ENCODE measurements at places on chromosomes 13 and 19.

- DNase-seq, result peak; percentile 29
Measured at GRCh38 chr19:42528354-42529247, at the start of gene CEACAM1. TSS of gene CEACAM1 (minus strand) at chr19:42528481. CDS start at chr19:42528374, 107 bp downstream.

DNA sequence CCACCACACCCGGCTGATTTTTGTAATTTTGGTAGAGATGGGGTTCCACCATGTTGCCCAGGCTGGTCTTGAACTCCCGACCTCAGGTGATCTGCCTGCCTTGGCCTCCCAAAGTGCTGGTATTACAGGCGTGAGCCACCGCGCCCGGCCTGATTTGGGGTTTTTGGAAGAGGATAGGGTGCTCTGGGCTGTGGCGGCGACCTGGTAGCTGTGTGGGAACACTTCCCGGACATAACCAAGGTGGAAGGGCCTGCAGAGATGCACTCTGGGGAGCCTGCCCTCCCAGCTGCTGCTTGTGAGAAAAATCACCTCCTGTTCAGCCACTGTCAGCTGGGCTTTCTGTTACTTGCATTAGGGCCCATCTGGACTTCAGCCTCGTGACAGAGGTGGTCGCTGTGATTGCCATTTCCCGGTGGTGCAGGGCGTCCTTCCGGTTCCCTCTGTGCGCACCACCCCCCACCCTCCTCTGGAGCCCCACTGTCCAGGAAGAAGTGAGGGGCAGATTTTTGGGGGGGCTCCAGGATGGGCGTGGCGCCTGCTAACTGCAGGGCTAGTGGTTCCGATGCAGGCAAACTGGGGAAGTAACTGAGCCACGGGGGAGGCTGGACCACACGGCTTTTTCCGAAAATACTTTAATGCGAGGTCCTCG is 7.5 kb downstream of the IL4I1 start:
- no peak for DNase-seq

GRCh38 chr13:62512194-62513141 is 1096.8 kb upstream of the PCDH20 start:
- peak; percentile 39 for DNase-seq

GRCh38 chr19:49861541-49862378 is 5.6 kb downstream of the PNKP start:
- DNase-seq, result no peak

DNA sequence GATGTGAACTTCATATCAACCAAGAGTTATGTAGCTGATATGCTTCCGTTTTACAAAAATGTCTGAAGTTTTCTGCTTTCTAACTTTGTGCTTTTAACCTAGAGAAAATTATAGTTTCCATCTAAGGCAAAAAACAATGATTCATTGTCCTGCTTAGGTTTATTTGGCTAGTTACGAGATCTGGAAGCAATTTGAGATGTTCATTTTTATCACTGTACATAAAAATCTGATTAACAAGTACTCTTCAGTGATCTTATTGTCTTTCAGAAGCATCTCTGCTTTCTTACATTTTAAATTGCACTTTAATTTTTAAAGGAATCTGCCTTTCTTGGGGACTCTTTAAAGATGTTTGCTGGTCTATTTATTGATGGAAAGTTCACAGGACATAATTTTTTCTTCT is 188.1 kb downstream of the RFC3 start:
- DNase-seq, result no peak

- DNase-seq, result no peak
Measured at GRCh38 chr19:45468159-45468651, 409 bp downstream of the FOSB start.

- DNase-seq, result no peak
Measured at GRCh38 chr19:37778613-37779126, 716 bp downstream of the ZNF573 start.

- DNase-seq, result no peak
Measured at GRCh38 chr19:41588497-41589209, 12.7 kb downstream of the CEACAM21 start.

DNA sequence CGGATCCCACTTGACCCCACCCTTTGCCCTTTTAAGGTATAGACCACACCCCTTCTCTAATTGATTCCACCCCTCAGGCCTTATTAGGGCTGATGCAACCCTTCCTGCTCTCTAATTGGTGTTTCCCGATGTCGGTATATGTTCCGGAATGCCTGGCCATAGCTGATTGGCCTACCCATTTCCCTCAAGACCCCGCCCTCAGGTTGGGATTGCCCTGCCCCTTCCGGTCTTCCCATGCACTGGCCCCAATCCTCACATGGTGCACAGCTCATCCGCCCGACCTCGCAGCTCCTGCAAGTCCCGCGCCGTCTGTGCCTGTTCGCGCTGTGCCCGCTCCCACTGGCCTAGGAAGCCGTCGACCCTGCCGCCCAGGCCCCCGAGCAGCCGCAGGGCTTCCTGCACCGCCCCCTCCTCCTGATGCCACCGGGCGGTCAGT is 18.1 kb downstream of the TSKS start:
- no peak for DNase-seq

GRCh38 chr19:18735752-18736151 is 52.3 kb downstream of the CRTC1 start:
- DNase-seq, result no peak

DNA sequence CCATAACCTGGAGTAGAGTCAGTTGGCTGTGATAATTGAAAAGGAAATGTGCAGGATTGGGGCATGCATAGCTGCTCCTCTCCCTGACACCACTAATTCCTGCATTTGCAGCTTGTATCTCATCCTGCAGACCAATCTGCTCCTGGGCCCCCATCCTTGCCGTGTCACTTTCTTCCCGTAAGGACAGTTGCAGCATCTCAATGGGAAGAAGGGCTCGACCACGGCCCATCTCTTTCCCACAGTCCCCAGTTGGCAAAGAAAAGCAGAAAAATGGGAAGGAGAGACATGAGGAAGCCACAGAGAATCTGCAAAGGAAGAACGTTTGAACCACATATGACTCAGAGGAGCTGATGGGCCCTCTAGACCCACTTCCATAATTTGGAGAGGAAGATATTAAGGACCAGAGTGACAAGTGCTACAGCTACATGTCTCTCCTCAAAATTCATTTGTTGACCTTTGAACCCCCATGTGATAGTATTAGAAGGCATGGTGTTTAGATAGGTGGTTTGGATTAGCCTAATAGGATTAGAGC is 1.8 kb upstream of the SIGLEC12 start:
- no peak for DNase-seq

DNA sequence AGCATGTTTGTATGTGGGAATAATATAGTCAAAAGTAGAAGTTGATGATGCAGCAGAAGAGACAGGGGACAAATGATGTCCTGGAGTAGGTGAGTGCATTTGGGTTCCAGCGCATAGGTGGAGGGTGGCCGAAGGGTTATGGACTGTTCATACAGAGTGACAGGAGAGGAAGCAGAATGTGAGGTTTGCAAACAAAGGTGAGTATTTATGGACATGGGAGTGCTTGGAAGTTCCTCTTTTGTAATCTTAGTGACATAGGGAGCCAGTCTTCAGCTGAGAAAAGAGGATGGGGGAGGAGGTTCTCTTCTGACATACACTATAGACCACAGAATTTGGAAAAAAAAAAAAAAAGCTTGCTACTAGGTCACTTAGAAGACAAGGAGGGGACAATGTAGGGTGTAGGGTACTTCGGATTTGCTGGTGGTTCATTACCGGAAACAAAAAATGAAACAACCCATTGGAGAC is 331.6 kb downstream of the DLEU7 start:
- DNase-seq, result peak; percentile 13

GRCh38 chr13:112762690-112763080 is 72.8 kb downstream of the ATP11A start:
- DNase-seq, result no peak

DNA sequence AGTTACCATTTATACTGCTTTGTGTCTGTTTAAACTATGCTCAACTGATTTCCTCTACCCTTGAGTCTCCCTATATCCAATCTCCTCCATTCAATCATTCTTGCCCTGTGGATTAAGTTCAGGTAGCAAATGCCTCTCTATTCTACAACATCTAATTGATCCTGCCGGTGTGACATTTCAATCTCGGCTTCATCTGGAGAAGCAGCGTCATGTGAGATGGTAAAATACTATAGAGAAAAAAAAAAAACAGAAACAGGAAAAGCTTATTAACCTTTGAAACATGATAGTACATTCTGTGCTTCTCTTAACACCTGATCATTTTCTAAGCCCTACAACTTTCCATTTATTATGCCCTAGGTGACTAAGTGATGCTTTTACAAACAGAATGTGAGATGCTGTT is 89.4 kb downstream of the KCTD12 start:
- DNase-seq, result no peak

- no peak for DNase-seq
Measured at GRCh38 chr19:3793799-3794198, 7.6 kb upstream of the MATK start.

DNA sequence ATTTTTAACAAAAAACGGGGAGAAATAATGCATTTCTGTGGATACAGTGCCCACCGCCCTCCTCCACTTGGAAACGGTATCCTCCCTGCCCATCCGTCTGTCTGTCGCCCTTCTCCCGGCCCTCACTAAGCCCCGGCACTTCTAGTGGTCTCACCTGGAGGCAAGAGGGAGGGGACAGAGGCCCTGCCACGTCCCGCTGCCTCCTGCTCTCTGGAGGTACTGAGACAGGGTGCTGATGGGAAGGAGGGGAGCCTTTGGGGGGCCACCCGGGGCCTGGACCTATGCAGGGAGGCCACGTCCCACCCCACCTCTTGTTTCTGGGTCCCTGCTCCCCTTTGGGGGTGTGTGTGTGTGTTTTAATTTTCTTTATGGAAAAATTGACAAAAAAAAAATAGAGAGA is 3.0 kb upstream of the HAMP start:
- no peak for DNase-seq

DNA sequence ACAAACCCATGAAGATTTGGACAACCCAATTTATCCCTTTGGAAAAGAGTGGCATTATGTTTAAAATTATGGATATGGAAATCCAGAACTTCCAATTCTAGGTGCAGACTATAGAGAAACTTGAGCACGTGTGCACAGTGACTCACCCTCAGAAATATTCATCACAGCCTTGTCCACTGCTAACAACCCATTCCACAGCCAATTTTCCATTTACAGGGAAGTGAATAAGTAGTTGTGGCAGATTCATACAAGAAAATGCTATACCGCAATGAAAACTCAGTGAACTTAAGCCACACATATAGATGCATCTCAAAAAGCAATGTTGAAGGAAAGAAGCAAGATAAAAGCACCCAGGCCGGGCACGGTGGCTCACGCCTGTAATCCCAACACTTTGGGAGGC is 133.3 kb downstream of the USP12 start:
- no peak for DNase-seq

- DNase-seq, result no peak
Measured at GRCh38 chr19:18183529-18183928, 9.5 kb upstream of the MPV17L2 start.

GRCh38 chr13:30690282-30691188 is 44.8 kb upstream of the ALOX5AP start:
- DNase-seq, result peak; percentile 24

GRCh38 chr19:39407660-39408391 is 1.2 kb downstream of the ZFP36 start:
- no peak for DNase-seq

- DNase-seq, result no peak
Measured at GRCh38 chr13:77391475-77391874, 64.6 kb upstream of the MYCBP2 start.

DNA sequence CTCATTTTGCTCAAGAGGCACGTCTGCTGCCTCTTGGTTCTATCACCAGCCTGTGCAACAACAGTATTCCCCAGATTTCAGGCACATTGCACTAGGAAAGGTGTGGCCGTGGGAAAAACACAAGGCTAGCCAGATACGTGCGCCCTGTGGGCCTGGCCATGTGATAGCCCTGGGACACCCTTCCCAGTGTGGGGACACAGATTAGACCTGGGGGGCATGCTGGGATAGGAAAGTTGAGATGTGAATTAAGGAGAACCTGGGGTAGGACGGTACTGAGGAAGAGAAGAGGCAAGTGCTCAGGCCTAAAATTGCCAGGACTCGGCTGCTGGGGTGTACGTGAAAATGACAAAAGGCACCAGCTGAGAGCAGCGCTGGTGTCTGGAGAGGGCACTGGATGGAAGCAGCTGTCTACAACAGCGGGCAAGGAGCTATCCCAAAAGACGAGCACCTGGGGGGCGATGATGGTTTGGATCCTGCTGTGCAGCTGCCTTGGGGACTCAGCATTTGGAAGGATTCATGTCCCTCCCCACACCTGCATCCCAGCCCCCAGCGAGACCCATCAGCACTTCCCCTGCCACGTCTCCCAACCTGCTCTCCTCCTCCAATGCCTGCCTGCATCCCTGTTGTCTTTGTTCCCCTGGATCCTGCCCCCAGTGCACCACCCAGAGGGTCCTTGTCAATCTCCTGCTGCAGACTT is 54.3 kb downstream of the GGACT start:
- DNase-seq, result no peak

- no peak for DNase-seq
Measured at GRCh38 chr13:106630650-106631049, 62.7 kb upstream of the ARGLU1 start.

DNA sequence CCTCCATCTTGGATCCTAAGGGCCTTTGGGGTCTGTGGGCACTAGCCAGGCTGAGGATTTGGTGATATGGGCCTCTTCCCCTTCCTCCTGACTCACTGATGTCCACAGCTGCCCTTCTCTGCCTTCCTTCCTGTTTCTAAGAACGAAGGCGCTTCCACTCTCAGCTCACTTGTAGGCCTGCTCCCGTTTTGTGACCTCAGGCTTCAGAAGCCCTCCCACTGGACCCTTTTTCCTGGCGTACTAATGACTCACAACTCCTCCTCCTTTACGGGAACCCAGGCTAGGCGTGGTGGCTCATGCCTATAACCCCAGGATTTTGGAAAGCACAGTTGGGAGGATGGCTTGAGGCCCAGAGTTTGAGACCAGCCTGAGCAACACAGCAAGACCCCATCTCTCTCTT is 55.6 kb downstream of the TMED1 start:
- DNase-seq, result no peak

DNA sequence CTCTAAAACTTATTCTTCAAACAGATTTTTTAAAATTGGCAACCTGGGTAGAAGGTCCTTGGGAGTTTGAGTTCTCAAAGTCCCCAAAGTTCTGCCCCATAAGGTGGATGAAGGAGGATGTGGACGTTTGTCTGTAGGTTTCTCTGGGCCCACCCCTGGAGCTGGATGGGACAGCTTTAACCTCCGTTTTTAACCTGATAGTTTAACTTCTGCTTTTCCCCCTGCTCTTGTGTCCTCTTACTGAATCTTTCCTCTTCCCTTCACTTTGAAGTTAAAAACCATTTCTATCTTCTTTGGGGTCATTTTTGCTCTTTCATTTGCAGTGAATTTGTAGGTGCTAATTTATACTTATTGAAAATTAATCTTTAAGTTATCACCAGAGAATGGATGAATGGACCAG is 79.1 kb downstream of the ESD start:
- peak; percentile 12 for DNase-seq

DNA sequence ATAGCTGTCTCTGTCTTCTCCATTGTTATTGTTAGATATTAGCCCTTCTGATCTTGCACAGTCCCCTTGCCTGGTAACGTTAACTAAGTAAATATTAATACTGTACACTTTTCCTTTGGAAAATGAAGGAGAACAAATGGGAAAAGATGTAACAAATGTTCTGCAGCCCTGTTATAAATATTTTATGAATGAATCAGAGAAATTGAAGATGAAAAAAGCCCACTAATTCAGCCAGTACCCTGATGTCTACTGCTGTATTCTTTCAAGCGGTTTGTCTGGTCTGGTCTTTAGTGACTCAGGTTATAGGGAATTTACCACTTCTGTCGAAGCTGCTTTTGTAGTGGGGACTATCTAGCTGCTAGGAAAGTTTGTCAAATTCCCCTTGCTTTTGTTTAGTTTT is 121.0 kb downstream of the COG6 start:
- DNase-seq, result no peak

GRCh38 chr13:28268800-28269223 is 130.5 kb downstream of the PAN3 start:
- peak; percentile 86 for DNase-seq

Data from GM12864 (cell line).